T-helper 2 cell (primary cell): ENCODE measurements at places on chromosomes 1 and 21.
A peak's percentile ranks its signal among the peaks of the same experiment; 100 is the strongest.

DNA sequence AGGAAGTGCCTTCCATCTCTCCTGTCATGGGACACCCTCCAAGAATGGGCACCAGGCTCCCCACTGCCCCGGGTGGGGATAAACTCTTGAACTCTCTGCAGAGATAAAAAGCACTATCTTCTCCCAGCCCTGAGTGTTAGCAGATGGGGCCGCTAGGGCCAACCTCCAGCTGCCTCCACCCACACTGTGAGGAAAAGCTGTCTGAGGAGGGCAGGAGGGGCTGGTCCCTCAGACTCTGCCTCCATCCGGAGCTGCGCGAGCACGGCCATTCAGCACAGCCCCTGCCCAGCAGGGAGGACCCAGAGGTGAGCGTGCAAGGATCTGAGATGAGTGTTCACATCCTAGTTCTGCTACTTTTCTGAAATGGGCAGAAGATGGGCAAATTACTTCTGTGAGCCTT lies 51.8 kb upstream of the TRABD2B start:
- no peak for DNase-seq

DNA sequence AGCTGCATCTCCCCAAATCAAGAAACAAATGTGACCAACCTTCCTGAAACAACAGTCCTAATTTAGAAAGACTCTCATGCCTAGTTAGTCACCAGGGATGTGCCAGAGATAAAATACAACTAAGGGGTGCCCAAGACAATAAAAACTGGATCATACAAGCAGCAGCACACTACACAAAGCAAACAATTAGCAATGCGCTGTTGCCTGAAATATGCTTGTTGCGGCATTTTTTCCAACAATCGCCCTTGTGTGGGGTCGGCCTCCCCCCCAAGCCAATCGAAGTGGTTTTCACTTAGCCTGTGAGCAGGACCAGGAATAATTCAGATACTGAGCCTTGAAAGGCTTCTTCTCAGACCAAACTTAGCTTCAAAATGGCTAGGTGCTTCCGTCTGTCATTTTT lies 1.4 kb upstream of the STMN1 start:
- DNase-seq, result no peak

DNA sequence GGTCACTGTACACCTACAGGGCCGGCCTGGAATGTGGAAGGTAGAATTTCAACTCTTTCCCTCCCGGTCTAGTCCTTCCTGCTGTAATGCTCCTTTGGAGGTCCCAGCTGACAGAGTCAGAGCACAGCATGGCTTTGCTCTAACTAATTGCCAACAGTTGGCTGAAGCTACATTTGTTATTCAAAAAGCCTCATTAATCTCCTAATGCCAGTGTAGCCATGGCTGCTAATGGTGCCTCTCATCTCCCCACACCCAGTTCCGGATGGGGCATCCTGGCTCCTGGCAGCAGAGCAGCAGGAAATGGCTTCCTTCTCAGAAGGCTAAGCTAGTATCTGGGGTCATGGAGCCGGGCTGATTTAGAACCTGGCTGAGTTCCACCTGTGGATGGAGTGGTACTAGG lies 18.7 kb upstream of the CAMK1G start:
- DNase-seq, result no peak

GRCh38 chr1:215878128-215878527 lies 311.0 kb downstream of the KCTD3 start:
- DNase-seq, result no peak

DNA sequence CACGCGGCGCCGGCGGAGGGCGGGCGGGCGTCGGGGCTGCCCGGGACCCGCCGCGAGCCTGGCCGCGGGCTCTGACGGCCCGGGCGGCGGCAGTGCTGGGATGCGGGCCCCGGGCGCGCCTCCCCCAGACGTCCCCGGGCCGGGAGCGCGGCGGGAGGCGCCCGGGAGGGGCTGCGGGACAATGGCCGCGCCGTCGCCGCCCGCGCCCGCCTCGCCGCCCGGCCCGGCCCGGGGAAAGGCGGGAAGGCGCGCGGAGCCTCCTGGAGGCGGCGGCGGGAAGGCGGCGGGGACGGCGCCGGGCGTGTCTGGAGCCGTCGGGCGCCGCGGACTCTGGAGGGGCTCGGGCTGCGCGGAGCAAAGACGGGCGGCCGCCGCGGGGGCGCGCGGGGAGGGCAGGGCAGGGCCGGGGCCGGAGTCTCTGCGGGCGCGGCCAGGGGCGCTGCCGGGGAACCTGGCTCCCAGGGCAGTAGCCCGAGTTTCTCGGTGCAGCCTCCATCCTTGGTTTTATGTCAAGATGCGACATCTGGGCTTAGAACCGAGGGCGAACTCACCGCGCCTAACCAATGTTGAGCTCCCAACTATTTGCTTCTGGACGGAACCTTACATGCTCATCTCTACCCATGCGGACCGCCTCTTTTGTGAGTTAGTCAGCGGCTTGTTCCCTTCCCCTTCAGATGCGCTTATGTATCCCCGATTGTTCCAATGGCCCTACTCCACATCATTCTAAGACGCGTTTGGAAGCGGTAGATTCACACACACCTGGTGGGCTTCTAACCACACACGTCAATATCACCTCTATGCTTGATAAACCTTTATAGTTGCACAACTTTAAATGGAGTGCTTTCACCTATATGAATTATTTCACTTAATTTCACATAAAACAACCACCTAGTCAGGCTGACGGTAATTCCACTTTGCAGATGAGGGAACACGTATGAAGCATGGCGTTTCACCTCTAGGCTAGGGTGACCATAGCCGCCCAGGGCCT lies 651 bp downstream of the ZBTB8A start:
- DNase-seq, result no peak

DNA sequence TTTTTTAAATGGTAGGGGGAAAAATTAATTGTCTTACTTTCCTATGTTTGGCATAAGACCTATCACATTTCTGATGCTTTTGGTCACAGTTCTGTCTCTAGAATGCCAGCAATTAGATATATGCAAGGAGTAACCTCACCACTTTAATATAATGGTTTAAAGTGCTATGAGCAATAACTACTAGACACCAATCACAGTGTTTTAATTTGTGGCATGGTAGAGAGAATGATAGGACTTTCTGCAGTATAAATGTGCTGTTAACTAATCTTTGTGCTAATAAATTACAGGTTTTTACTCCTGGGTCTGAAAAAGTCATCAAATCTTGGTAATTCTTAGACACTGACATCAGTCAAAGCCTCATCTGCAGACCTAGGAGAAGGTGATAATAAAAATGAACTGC lies 2110.3 kb downstream of the NCAM2 start:
- DNase-seq, result no peak

DNA sequence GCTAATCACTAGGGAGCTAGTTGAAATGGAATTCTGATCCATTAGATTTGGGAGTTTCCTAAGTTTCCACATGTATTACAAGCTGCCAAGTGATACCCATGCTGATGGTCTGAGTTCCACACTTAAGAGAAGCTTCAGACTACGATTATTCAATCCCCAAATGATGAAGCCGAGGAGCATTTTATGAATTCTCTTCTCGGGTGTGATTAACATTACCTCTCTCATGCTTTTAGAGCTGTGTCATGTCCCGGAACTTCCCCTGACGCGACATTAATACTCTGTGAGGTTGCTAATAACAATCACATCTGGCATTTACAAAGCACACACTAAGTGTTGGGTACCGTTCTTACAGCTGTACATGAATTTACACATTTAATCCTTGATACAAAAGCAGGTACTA lies 63.0 kb downstream of the KCNJ15 start:
- DNase-seq, result no peak

GRCh38 chr1:35439626-35440025 lies 117.6 kb downstream of the KIAA0319L start:
- DNase-seq, result no peak

- no peak for DNase-seq
These were observed 27.1 kb downstream of the CDC7 start for GRCh38 chr1:91527781-91528180.

GRCh38 chr1:84271441-84272151 lies 29.9 kb upstream of the SAMD13 start:
- DNase-seq, result no peak

DNA sequence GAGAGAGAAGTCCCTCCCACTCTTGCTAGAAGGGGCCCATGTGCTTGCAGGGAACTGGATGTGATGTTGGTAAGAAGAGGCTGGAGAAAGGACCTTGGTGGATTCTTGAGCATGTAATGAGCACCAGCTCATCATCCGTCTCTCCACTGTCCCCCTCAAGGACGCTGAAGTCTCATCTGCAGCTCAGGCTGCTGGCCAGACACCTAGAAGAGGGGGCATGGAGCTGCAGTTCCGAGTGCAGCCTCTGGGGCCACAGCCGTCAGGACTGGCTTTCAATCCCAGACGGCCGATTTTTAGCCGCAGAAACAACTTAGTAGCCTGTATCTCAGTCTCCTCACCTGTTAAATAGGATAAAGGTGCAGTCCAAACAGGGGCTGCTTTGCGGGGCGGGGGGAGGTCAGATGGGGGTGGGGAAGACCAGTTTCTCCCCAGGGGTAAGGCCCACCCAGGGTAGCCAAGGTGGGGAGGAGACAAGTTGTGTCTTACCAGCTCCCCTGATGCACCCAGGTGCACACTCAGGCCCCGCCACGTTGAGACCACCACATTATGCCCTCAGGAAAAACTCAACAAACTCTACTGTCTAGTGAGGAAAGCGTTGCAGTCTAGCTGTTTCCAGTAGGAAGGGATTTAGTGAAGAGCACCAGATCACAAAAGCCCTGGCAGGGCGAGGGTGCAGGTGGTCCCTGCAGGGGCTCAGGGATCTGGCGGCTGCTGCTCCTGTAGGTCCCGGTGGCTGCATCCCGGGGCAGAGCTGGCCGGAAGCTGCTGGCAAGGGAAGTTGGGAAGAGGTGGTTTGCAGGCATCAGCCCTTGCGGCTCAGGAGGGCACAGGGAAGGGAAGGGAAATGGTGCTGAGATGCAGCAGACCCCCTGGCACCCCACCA lies 29.5 kb downstream of the LDLRAP1 start:
- DNase-seq, result no peak

DNA sequence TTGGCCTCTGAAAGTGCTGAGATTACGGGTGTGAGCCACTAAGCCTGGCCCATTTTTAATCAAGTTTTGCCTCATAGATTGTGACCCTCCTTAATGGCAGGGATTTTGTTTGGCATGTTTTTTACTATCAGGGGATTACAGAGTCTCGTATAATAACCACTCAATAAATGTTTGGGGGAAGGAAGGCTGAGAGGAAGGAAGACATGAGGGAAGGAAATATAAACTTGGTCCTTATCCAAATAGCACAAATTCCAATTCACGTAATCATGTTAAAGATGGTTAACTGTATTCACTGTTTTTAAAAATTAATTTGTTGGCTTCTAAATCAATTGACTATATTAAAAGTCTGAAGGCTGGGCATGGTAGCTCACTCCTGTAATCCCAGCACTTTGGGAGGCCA lies 30.9 kb upstream of the SERTAD4 start:
- DNase-seq, result no peak

DNA sequence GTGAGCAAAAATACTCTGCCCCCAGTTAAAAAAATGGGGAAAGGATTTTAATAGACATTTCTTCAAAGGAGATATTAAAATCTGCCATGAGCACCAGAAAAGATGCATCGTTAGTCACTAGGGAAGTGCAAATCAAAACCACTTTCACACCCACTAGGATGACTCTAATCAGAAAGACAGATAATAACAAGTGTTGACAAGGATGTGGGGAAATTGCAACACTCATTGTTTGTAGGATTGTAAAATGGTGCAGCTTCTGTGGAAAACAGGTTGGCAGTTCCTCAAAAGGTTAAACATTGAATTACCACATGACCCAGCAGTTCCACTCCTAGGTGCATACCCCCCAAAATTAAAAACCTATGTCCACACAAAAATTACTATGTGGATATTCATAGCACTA lies 112.3 kb downstream of the KCNJ6 start:
- DNase-seq, result no peak

DNA sequence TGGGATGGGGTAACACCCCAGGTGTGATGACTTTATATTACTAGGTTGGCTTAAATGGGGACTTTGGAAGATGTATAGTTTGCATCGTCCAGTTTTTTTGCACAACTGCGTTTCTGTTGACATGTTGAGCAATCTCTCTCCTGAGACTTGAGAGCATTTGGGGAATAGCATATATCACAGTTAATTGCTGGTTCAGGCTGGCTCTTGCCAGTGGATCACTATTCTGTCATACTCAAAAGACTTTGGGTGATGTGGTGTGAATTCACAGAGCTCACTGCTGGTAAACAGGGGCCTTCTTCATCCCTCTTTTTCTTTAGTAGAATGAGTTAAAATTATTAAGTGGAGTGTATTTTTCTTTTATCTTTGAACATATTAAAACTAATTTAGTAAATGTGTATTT lies 44.3 kb downstream of the LHX9 start:
- DNase-seq, result no peak

DNA sequence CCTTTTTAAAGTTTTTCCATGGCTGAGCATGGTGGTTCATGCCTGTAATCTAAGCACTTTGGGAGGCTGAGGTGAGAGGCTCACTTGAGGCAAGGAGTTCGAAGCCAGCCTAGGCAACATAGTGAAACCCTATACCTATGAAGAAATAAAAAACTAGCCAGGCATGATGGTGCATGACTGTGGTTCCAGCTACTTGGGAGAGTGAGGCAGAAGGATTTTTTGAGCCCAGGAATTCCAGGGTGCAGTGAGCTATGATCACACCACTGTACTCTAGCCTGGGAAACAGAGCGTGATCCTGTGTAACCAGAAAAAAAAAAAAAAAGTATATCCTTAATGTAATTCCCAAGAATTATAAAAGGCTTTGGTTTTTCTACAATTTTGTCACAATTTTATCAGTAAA lies 17.4 kb downstream of the DEPDC1 start:
- no peak for DNase-seq

GRCh38 chr21:42708107-42708506 lies 54.7 kb downstream of the PDE9A start:
- DNase-seq, result no peak

DNA sequence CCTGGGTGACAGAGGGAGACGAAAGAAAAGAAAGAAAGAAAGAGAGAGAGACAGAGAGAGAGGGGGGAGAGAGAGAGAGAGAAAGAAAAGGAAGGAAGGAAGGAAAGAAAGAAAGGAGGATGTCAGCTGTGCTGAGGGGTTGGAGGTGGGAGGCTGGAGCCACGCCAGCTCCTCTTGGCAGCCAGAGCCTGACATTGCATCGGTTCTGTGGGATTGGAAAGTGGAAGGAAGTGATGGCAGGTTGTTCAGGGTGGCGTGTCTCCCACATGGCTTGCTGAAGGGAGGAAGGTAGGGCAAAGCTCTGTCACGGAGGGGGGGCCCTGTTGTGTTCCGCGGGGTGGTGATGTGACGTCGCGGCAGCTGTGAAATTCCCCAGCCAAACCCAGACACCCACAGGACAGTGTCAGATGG lies 30.7 kb downstream of the EIF2D start:
- DNase-seq, result peak; percentile 59

DNA sequence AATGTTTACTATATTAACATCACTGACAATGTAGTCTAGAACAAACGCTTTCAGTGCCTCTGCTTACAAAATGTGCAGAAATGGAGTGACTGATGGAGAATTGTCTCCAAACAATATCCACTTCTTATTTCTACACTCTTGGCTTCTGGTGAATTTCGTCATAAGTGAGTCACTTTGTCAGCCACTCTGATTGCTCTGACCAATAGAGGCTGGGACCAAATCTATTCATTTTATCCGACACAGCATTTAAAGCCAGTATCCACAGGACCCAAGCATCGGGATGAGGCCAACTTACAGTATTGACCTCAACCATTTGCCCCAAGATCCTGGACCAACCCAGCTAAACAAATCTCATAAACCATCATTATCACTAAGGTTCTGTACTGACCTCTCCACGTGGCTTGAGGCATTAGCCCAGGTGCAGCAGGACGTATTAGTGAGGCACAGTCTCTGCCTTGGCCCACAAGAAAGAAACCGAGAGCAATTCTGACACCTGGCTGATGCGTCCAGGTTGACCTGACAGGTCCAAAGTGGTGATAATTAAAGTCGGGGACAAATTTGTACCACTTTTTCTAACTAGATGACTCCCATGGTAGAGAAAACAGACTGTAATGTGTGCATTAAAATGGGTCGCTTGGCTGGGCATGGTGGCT lies 53.3 kb upstream of the ERO1B start:
- no peak for DNase-seq
